Sciatic nerve (tissue), 2 donors: ENCODE measurements at places on chromosomes 12 and 14.

DNA sequence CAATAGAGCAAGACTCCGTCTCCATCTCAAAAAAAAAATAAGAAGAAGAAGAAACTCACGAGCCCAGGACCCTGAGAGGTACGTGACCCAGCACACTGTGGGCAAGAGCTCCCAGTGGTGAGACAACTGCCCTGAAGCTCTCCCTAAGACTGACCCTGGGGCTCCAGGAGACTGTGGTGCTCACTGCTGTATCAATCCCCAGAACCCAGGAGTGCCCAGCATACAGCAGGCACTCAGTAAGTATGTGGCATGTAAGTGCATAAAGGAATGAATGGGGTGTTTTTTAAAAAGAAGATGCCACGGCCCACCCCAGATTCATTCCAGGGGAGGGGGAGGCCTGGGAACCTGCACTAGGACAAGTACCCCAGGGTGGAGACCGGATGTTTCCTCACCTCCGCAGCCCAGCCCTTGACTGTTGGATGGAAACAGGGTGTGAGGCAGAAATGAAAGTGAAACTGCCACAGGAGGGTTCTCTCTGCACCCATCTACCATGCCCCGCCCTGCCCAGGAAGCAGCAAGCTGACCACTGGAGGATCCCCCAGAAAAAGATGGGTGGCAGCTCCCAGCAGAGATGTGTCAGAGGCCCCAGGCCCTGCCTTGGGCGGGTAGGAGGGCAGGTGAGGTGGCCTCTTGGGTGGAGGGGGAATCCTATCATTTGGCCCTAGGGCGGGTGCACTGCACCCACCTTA, 12.2 kb downstream of the ITPK1 start:
- DNase-seq: no peak

DNA sequence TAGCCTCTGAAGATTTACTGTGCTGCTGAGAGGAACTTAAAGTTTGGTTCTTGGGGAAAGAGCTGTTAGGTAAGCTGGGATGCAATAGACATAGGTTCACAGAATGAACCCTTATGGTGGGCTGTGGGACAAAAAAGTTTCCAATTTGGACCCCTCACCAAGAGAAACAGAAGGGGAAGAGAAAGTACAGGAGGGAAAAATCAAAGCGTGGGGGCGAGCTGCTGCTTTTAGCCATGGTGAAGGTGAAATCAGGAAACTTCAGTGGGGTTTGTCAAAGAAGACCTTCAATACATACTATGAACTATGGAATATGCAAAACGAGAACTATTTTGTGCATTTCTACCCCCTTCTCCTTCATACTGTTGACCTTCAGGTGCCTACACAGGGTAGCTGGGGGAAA, 10.6 kb upstream of the NINJ2 start:
- no peak for DNase-seq

DNA sequence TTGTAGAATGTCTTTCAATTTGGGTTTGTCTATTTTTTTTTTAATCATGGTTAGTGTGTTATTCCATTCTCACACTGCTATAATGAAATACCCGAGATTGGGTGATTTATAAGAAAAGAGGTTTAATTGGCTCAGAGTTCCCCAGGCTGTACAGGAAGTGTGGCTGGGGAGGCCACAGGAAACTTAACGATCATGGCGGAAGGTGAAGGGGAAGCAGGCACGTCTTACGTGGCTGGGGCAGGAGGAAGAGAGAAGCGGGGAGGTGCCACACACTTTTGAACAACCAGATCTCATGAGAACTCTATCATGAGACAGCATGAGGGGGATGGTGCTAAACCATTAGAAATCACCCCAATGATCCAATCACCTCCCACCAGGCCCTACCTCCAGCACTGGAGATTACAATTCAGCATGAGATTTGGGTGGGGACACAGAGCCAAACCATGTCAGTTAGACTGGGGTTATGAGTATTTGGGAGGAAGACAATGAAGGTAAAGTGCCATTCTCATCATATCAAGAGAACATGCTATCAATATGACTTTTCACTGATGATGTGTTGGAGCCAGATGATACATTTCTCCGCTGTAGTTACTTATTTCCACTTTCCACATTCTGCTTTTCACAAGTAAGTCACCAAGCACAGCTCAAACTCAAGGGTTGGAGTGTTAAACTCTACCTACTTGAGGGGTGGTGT, 45.8 kb downstream of the AP5M1 start:
- DNase-seq: no peak

- DNase-seq: no peak
Observed at GRCh38 chr12:108392284-108392683, 53.2 kb upstream of the CMKLR1 start.

DNA sequence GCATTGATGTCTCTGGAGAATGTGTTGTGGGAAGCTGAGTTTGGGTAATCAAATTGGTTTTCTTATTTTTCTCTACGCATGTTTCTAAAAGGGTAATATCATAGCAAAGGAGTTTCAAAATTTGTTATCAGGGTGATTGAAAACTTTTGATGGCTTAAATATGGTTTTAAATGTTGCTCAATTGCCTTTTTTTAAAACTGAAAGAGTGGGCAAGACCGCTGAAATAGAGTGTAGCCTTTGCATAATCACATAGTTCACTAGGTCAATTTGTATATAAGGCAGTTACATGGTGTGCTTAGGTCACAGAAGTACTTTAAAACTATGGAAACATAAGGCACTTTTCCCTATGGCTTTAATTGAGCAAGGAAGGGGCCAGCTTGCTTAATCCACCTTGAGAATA, 167.4 kb downstream of the SNAPC1 start:
- no peak for DNase-seq

GRCh38 chr12:106342397-106343213, 14.9 kb upstream of the POLR3B start:
- peak; percentile 73 for DNase-seq

GRCh38 chr12:66272650-66273049, 29.6 kb upstream of the HELB start:
- no peak for DNase-seq

DNA sequence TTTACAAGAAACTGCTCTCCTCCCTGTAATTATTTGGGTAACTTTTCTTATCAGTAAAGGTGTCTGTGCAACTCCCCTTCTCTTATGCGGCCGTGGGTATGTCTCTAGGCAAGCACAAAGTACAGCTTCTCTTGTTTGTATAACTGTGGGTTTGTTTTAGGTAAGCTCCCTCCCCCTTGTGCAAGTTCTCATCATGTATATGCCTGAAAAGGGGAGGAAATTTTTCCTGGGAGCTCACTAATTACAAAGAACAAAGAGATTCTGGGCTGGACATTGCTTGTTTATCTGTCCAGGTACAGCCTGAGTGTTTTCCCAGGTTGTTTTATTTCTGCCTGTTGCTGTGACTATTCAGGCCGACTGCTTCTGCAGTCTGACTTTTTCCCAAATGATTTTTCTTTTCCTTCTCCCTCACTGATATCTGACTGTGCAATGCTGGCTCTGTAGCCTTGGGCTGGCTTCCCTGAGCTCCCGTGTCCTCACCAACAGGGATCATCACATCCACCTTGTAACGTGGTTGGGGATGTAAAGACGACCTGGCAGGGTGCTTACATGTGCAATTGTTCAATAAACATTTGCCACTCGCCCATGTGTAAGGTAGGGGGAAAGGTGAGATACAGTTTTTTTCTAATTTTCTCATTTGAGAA, 916.5 kb downstream of the AACS start:
- DNase-seq: no peak

GRCh38 chr12:15829255-15829654, 40.1 kb upstream of the EPS8 start:
- no peak for DNase-seq

GRCh38 chr12:126033751-126034150, 968.5 kb downstream of the AACS start:
- no peak for DNase-seq

DNA sequence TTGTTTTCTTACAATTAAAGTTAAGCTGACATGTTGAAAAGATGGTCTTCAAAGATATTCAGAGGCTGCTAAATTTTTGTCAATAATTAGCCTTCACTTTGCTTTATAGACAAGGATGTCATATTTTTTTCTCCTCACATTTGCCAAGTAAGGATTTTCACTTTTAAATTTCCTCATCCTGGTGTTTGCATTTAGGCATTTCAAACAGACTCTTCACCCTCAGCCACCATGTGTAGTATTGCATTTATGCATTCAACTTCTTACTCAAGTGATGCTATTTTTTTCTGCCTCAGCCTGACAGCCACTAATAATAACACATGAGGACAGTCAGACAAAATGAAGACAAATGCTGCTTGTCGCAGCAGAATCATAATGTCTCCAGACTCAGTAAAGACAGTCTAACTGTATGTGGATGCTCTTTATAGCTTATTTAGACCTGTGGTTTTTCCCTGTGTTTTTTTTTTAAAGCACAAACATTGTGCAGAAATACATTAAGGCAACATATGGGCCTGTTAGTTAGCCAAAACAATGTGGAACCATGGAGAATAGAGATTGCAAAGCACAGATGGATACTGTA, 481.5 kb downstream of the NPAS3 start:
- no peak for DNase-seq

DNA sequence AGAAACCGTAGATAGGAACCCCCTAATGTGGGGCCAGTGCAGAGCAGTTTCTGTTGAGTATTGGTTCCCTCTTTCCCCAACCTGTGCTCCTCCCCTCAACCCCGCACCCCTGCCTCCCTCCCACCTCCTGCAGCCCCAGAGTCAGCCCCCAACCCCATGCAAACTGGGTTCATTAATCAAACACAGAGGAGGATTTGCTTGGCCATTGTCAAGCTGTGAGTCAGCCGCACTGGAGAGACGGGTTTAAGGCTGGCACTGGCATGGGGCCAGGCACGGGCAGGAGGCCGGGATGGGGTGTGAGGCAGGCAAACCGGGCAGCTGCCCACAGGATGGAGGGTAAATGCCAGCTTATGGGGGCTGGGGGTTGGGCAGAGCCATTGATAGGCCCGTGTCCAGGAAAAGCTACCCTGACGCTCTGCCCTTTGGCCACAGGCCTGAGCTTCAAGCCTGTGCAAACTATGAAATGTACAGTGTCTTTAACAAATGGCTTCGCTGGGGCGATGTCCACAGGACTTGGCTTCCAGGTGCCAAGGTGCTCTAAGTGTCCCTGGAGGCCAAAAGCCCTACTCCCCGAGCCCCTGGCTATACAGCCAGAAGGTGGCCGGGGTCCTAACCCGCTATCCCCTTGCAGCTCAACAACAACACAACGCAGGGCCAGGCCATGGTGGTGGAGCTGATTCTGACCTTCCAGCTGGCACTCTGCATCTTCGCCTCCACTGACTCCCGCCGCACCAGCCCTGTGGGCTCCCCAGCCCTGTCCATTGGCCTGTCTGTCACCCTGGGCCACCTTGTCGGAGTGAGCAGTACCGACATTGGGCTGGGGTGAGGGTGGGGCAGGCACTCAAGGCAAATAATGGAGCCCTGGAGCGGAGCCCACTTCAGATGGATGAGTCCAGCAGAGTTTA, 1.4 kb downstream of the AQP5 start:
- peak; percentile 72 for DNase-seq

DNA sequence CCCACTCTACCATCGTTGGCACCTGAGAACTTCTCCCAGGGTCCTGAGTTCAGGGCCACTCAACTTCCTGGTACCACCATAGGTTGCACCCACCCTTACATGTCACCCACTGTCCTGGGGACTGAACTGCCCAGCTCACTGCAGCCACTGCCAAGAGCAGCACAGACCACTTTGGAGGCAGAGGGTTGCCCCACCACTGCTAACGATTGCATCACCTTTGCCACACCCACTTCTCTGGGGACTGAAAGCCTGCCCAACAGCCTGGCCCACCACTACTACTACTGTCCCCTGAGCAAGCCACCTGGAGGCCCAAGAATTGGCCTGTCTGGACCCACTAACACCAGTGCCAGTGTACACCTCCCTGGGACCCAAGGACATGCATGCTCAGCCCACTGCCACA, 27.6 kb downstream of the CACNA2D4 start:
- no peak for DNase-seq

DNA sequence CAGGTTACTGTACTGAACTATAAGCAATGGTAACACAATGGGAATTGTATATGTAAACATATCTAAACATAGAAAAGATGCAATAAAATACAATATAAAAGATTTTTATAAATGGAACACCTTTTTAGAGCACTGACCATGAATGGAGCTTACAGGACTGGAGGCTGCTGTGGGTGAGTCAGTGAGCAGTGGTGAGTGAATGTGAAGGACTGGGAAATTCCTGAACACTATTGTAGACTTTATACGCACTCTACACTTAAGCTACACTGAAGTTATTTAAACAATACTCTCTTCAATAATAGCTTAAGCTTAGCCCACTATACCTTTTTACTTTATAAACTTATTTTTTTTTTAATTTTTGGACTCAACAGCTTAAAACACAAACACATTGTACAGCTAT, 313.5 kb downstream of the KCNC2 start:
- DNase-seq: no peak

DNA sequence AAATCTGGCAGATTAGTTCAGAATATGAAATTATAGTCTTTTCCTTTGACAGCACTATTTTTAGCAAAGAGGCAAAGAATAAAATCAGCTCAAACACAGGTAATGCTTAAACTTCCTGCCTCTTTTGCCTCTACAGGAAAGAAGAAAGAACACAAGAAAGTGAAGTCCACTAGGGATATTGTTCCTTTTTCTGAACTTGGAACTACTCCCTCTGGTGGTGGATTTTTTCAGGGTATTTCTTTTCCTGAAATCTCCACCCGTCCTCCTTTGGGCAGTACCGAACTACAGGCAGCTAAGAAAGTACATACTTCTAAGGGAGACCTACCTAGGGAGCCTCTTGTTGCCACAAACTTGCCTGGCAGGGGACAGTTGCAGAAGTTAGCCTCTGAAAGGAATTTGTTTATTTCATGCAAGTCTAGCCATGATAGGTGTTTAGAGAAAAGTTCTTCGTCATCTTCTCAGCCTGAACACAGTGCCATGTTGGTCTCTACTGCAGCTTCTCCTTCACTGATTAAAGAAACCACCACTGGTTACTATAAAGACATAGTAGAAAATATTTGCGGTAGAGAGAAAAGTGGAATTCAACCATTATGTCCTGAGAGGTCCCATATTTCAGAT, 17.4 kb downstream of the TMPO start:
- DNase-seq: no peak

GRCh38 chr12:117064596-117064995, 34.6 kb downstream of the TESC start:
- no peak for DNase-seq

DNA sequence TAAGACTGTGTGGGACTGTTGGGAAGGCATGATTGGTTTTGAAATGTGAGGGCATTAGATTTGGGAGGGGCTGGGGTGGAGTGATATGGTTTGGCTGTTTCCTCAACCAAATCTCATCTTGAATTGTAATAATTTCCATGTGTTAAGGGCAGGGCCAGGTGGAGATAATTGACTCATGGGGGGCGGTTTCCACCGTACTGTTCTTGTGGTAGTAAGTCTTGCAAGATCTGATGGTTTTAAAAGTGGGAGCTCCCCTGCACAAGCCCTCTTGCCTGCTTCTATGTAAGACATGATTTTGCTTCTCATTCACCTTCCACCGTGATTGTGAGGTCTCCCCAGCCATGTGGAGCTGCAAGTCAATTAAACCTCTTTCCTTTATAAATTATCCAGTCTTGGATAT, 76.6 kb upstream of the PPFIA2 start:
- no peak for DNase-seq
